ENCODE measurements at places on chromosomes 2 and 18.

DNA sequence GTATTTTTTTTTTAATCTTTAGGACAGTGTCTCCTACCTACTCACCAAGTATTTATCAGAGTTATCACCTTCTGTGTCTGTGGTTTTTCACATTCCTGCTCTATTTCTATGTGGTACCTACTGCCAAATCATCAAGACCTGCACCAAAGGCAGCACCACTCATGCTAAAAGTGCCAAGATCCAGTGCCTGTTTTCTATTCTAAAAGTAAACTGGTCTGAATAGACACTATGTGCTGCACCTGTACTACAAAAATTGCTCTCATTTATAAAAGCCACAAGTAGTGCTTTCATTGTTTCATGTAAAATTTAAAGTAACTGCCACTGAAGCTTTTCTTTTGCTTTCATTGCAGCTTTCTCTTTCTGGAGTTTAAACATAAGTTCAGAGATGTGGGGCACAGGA lies 103.9 kb upstream of the GULP1 start:
- DNase-seq = peak; percentile 88

DNA sequence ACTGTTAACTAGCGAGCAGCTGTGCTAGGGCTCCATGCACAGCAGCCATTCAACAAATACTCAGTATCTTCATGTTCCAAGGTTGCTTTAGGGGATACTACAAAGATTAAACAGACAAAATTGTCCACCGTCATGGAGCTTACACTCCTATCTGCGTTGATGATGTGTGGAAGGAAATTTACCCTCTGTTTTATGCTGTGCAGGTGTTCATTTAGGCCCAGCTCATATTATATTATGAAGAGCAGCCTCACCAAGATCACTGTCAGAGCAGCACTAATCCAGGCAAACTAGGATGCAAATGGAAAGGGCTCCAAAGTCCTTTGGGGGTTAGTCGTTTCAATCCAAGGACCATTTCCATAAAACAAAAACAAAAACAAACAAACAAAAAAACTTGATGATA lies 13.4 kb upstream of the WIPF1 start:
- no peak for DNase-seq

- DNase-seq = no peak
These were observed 145.5 kb downstream of the LRATD1 start for GRCh38 chr2:14778015-14778414.

DNA sequence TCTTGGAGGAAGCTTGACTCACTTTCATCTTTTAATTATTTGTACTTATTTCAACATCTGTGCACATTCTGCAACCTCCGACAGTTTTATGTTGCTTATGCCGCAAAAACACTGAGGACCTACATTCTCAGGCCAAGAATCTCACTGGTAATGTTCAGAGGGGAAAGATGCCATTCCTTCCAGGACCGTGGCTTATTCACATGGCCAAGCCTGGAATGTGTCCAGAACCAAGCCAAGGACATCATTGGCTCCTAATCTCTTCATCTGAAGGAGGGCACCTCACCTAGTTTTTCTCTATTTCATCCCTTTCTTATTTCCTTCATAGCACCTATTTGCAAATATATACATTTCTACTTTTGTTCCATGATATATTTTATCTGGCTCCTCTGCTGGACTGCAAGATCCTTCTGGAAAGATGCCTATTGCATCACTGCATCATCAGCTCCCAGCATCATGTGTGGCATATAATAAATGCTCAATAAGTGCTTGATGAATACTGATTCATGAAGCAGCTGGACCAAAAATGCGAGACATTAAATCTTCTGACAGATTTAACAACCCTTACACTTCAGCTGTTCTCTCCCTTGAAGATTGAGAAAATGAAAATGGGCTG lies 377.1 kb downstream of the TNS1 start:
- DNase-seq = no peak

DNA sequence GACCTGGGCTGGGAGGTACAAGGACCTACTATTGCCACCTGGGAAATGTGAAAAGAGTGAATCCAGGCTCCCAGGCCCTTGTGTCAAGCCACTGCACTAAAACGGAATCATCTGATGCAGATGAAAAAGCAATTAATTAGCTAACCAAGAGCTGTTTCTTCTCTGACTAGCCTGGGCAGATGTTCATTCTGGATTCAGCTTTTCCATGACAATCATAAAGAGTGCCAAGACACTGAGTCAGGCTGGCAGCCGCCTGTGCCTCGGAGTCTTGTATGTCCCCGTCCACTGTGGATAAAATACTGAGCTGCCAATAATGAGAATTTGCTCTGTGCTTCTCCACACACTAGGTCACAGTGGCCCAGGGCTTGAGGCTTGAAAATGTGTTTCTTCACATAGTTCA lies 21.7 kb upstream of the LCLAT1 start:
- DNase-seq = no peak

- no peak for DNase-seq
These were observed 11.9 kb upstream of the TET3 start for GRCh38 chr2:73972846-73973245.

DNA sequence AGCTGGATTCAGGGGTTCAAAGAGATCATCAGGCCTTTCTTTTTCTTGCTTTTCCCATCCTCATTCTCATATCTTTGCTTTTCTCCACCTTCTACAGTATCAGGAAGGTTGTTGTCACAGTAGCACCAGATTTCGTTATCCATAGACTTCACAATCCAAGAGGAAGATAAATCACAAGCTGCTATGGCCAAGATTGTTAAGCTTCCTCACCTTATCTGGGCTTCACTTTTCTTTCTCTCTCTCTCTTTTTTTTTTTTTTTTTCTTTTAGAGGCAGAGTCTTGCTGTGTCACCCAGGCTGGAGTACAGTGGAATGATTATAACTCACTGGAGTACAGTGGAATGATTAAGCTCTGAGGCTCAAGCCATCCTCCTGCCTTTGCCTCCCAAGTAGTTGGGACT lies 93.5 kb downstream of the TTC27 start:
- no peak for DNase-seq

- peak; percentile 45 for DNase-seq
These were observed 244.6 kb downstream of the BCL2 start for GRCh38 chr18:63074981-63075404.

- DNase-seq = no peak
These were observed 109.4 kb downstream of the AOX1 start for GRCh38 chr2:200695191-200695590.

- DNase-seq = peak; percentile 68
These were observed 21.1 kb upstream of the LYPD6B start for GRCh38 chr2:149017116-149017985.

DNA sequence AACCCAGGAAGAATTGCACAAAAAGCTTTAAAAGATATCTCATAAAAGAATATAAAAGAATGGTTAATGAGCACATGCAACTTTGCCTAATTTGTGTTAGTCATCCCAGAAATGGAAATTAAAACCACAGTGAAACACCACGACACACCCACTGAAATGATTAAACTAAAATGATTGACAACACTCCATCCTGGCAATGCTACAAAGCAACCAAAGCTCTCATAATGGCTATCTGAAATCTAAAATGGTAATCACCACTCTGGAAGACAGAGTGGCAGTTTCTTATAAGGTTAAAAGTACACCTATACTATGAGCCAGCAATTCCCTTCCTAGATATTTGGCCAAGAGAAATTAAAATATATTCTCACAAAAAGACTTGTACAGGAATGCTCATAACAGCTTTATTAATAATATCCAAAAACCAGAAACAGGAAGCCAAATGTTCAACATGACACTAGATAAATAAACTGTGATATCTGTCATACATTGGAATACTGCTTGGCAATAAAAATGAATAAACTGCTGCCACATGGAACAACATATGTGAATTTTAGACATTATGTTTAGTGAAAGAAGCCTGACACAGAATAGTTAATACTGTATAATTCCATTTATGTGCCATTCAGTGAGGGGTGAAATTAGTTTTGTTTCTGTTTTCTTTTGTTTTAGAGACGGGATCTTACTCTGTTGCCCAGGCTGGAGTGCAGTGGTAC lies 105.3 kb upstream of the BCL2L11 start:
- no peak for DNase-seq

DNA sequence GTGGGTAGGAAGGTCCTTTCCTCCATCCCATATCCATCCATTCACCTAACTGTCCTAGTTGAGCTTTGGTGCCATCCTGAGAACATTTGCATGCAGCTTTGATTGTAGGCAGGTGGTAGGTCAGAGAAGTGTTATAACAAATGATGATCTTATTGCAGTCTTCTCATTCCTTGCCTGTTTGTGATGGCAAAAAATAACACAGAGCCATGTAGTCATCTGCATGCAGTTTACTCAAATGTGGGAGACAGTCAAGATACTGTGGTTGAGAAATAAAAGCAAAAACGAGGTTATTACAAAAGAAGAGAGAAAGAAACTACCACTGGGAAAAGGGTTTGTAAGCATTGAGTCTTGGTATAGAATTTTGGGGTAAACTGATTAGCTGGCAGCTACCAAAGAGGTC lies 66.3 kb downstream of the AOX1 start:
- DNase-seq = no peak

- no peak for DNase-seq
These were observed 1.7 kb upstream of the POU3F3 start for GRCh38 chr2:104852090-104852666.

DNA sequence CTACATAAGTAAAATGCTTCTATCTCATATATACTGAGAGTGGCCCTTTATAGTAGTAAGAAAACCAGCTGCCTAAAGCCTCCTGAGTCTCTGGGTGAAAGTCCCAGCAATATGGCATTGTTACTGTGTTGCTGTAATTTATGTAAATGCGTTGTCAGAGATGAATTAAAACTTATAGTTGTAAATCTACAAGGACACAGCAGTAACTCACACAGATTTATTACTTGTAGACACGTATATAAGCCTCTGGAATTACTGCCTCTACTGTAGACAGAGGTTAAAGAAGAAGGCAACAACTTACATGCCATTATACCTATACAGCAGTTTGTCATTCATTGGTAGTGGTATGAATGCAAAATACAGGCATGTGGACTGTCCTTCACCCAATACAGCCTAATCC lies 169.1 kb upstream of the BOD1L2 start:
- no peak for DNase-seq

DNA sequence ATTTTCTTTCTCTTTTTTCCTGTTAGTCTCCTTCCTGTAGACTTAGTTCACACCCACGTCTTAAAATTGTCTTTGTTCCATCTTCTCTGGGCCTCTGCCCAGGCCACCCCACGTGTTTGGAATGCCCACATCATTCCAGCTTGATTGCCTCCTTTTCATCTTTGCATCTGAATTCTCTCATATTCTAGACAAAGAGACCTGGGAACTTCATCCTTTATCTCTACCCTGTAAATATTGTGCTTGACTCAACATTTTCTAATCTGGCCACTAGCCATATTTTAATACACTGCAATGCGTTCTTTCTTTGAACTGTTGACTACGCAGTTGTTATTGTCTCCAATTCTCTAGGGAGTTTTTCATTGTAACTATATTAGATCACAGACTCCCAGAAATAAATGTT lies 187.5 kb upstream of the NRXN1 start:
- DNase-seq = no peak

DNA sequence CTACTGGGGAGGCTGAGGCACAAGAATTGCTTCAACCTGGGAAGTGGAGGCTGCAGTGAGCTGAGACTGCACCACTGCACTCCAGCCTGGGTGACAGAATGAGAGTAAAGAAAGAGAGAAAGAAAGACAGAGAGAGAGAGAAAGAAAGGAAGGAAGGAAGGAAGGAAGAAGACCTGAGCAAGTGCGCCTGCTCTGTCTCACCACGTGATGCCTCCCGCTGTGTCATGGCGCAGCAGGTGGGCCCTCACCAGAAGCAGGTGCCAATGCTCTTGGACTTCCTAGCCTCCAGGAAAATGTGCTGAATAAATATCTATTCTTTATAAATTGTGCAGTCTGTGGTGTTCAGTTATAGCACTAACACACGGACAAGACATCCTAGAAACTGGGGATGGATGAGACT lies 270.0 kb downstream of the CYP26B1 start:
- DNase-seq = no peak

DNA sequence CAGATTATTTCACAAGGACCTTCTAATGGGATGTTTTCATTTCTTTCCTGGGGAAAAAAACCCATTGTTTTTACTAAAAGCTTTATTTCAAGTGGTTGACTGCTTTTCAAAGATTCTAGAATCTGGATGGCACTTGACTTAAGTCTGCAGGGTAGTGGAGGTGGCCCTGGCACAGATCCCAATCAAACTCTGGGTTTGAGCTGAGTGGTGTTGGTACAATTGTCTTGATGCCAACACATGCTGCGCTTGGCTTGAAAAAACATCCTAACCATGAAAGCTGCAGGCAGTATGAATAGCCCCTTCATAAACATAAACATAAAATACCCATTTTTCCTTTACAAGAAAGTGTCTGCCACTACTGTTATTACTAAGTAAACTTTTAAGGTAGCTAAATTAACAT lies 3.6 kb downstream of the PAPOLG start:
- DNase-seq = peak; percentile 69

GRCh38 chr2:105974812-105975211 lies 219.3 kb downstream of the UXS1 start:
- DNase-seq = no peak

GRCh38 chr18:79371561-79372121 lies 24.1 kb upstream of the NFATC1 start:
- no peak for DNase-seq

GRCh38 chr2:199710551-199710950 lies 140.4 kb downstream of the FTCDNL1 start:
- no peak for DNase-seq

GRCh38 chr18:79868168-79868784 lies 70.5 kb downstream of the KCNG2 start:
- DNase-seq = no peak

- no peak for DNase-seq
These were observed 183.9 kb downstream of the LPIN1 start for GRCh38 chr2:11930211-11930761.

GRCh38 chr2:15547115-15547876 lies 13.8 kb downstream of the NBAS start:
- no peak for DNase-seq

DNA sequence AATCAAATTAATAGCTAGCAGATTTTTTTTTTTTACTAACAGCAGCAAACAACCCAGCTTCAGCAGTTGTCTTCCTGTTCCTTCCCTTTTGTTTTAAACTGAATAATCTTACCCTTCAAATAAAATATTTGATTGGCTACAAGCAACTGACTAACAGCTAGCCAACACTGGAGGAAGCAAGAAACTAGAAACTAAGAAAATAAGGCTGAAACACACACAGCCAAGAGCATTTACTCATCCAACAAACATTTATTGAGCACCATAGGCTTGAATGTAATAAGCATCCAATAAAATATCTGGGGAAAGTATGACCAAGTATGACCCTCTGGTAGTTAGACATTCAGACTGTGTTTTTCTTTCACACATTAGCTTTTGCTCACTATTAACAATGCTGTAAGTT lies 189.2 kb downstream of the CD226 start:
- DNase-seq = no peak

GRCh38 chr2:86073225-86073624 lies 32.5 kb downstream of the POLR1A start:
- DNase-seq = no peak

- no peak for DNase-seq
These were observed 265.2 kb downstream of the CCDC85A start for GRCh38 chr2:56449002-56449431.

DNA sequence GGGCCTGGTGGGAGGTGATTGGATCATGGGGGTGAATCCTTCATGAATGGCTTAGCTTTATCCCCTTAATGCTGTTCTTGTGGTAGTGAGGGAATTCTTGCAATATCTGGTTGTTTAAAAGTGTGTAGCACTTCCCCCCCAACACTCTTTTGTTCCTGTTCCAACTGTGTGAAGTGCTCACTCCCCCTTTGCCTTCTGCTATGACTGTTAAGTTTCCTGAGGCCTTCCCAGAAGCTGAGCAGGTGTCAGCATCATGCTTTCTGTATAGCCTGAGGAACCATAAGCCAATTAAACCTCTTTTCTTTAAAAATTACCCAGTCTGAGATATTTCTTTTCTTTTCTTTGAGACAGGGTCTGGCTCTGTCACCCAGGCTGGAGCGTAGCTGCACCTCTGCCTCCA lies 139.4 kb downstream of the RNF152 start:
- no peak for DNase-seq
